Amniotic epithelial cell (primary cell): ENCODE measurements at places on chromosomes 5 and 9.

GRCh38 chr5:148491015-148491792, 107.4 kb downstream of the FBXO38 start:
- DNase-seq = no peak

DNA sequence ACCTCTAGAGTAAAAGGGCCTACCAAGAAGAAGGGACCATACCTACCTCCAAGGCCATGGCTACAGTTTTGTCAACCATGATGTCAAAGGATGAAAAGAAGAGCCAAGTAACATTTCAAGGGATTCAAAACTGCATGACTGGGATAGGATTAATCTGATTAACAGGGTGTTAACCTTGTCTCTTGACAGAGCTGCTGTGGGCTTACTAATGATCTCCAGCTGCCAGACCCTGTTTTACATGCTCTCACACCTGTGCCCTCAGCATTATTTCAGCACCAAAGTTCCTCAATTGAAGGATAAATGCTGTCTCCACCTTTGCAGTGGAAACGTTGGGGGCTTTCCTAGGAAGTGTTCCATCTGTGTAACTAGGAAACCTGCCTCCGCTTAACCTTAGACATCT, 78.3 kb downstream of the DMAC1 start:
- DNase-seq = no peak

- no peak for DNase-seq
Observed at GRCh38 chr9:115815786-115816185, 337.8 kb upstream of the PAPPA start.

GRCh38 chr9:105168870-105169319, 75.6 kb upstream of the SLC44A1 start:
- DNase-seq = no peak

GRCh38 chr5:54717870-54718269, 200.3 kb downstream of the SNX18 start:
- DNase-seq = no peak

DNA sequence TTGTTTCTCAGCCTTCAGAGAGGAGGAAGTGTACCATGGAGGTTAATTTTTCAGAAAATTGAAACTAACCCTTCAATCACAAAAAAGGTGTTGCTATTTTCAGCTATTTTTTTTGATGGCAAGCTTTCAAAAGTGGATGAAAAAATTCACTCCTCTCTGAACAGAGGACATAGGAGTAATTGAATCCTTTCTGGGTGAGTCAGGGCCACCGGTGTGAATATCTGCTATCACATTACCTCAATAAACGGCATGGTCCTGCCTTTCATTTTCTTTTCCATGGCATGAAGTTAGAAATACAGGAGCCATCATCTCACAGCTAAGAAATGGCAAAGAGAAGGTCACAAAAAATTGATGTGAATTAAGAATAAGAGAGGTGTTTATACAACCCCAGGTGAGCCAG, 90.2 kb upstream of the CCDC112 start:
- no peak for DNase-seq

GRCh38 chr9:94084314-94084713, at the start of gene PTPDC1:
Gene PTPDC1, plus strand, starts transcription at chr9:94084464. Its CDS starts 67 bp downstream, at chr9:94084531.
- DNase-seq = peak; percentile 73

DNA sequence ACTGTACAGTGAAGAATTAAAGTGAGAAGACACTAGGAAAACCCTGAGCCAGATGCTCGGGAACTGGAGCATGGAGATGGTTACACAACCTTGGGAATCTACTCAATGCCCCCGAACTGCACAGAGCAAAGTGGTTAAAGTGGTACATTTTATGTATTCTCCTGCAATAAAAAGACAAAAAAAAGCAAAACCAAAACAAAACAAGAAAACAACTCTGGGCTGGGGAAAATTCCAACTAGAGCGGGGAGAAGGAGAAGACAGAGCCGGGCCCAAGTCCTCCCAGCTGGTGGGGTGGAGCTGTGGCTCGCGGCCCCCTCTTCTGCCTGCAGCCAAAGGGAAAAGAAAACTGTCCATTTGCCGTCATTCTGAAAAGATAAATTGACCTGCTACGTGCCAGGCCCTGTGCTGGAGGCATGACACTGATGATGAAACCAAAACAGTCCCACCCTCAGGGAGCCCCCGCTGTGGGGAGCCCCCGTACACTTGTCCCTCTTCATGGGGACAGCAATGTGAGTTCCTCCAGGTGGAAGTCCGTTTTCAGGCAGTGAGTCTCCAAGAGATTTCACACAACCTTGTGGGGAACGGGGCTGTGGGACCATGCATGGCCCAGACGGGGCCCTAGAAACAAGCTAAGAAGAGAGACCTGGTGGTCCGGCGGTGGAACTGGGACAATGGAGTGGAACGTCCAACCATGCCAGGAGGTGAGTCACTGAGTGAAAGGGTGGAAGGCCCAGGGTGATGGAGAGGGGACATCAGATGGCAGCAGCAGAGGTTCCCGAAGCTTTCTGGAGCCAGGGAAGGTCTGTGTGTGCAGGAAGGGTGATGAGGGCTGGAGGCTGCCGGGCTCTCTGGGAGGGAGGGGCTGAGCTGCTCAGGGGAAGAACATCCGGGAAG, 114.8 kb upstream of the COL5A1 start:
- DNase-seq = peak; percentile 35

GRCh38 chr9:129584136-129584535, 36.8 kb downstream of the C9orf50 start:
- peak; percentile 88 for DNase-seq

GRCh38 chr5:62616615-62617277, 38.1 kb downstream of the LRRC70 start:
- DNase-seq = no peak

GRCh38 chr5:83245037-83245436, 167.7 kb downstream of the XRCC4 start:
- DNase-seq = no peak

- DNase-seq = peak; percentile 77
Observed at GRCh38 chr5:132751444-132751843, 4.2 kb downstream of the CCNI2 start.

GRCh38 chr9:130172858-130173665, 858 bp downstream of the NCS1 start:
- no peak for DNase-seq

- DNase-seq = no peak
Observed at GRCh38 chr5:118279540-118280294, 708.6 kb downstream of the DTWD2 start.

- DNase-seq = no peak
Observed at GRCh38 chr9:123097430-123098095, 64.1 kb downstream of the GPR21 start.

GRCh38 chr5:41637424-41637823, 127.0 kb upstream of the PLCXD3 start:
- peak; percentile 4 for DNase-seq

GRCh38 chr9:2469681-2470221, 151.8 kb upstream of the VLDLR start:
- peak; percentile 18 for DNase-seq

- DNase-seq = no peak
Observed at GRCh38 chr9:91899219-91899563, 50.8 kb downstream of the ROR2 start.

DNA sequence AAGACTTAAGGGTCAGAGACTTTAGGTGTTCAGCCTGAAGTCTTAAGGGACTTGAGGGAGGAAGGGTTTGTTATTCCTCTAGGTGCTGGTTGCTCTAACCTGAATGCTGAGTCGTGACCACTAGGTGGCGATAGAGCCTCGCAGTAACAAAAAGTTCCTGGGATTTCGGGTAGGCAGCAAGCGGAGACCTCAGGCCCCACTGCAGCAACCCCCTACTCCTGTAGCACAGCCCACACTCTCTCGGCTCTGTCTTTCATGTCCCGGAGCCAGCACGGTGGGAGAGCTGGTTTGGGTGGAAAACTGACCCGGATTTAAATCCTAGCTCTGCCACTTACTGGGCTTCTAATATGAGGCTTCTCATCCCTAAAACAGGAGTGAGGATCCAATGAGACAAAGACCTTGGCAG, 100.3 kb upstream of the PANK3 start:
- DNase-seq = peak; percentile 60

- peak; percentile 13 for DNase-seq
Observed at GRCh38 chr5:179974946-179975712, 67.4 kb upstream of the TBC1D9B start.

DNA sequence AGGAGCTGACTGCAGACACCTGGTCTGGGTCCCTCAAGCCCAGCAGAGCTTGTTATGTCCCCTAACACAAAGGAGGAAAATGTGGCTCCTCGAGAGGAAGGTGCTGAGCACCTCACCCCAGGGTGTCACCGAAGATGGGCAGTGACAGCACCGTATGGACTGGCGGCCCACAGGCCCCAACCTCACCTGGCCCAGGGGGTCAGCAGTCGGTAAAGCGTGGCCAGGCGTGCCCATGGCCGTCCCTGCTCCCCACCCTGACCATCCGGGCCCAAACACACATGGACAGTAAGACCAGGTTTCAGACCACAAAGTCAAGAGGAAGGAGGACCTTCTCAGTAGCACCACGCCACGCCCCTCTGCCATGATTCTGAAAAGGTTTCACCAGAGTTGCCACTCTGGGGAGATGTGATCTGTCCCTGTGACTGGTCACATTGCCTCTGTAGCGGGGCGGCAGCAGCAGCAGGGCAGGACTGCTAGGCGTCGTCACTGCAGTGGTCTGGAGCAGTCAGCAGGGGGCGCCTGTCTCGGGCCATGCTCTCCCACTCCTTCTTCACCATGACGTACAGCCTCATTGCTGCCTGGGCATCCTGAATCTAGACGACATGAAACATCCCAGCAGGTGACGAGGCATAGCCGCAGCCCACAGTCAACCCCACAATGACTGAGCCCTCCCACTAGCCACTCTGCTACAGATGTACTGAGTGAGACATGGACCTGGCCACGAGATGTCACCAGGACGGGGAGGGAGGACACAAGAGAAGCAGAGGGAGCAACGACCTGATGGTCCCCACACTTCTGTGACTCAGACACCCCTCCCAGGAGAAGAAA, 11.1 kb downstream of the REXO4 start:
- peak; percentile 65 for DNase-seq

DNA sequence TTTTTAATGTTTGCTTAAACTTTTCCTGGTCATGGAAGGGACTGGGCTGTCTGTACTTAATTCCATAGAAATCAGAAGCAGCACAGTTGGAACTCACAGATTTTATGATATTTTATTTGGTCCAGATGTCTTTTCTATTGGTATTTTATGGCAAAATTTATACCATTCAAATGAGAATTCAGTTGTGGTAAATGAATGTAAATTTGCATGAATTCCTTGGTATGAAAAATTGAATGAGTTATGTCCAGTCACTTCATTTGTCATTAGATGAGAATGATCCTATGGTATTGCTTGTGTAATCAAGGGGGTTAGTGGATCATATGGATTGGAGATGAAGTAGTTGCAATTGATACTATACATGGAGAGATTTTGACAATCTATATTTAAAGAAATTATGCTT, 188.0 kb downstream of the KDM4C start:
- DNase-seq = no peak

DNA sequence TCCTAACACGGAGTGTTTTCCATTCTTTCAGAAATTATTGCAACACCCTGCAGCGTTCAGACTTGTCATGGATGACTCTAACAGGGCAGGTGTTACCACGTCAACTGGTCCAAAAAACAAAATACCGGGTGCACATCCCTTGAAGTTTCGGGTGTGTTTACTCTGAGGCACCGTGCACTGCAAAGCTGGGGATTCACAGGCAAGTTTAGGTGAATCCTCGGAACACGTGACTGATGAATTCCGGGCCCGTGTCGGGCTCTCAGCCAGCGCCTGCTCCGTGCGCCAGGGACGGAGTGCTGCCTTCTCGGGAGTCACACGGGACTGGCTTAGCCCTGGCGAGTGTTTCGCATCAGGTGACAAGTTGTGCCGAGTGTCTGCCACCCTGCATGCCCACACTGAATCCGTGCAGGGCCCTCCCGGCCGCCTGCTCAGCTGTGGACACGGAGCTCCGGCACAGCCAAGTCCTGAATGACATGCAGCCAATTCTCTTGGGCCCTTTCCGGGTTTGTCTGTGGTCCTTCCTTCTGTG, 66.0 kb upstream of the IRX4 start:
- DNase-seq = no peak

- DNase-seq = peak; percentile 48
Observed at GRCh38 chr5:1118738-1119137, 6.9 kb upstream of the SLC12A7 start.

GRCh38 chr9:22169727-22170503, 160.8 kb upstream of the CDKN2B start:
- DNase-seq = peak; percentile 90

DNA sequence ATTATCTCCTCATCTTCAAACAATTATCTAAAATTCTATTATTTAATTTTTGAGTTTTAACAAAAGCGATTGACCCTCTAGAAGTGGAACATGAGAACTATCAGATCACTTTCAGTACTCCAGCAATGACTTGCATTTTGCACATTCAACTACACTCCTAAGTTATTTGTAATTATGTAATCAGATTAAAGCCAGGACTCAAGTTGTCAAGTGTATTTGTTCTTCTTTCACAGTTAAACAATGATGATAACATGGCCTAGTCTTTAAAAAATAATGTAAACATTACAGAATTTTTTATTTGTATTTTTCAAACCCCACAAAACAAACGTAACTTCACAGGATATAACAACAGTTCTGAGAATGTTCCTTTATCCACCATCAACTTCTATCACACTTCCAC, 2148.9 kb upstream of the ACO1 start:
- no peak for DNase-seq

DNA sequence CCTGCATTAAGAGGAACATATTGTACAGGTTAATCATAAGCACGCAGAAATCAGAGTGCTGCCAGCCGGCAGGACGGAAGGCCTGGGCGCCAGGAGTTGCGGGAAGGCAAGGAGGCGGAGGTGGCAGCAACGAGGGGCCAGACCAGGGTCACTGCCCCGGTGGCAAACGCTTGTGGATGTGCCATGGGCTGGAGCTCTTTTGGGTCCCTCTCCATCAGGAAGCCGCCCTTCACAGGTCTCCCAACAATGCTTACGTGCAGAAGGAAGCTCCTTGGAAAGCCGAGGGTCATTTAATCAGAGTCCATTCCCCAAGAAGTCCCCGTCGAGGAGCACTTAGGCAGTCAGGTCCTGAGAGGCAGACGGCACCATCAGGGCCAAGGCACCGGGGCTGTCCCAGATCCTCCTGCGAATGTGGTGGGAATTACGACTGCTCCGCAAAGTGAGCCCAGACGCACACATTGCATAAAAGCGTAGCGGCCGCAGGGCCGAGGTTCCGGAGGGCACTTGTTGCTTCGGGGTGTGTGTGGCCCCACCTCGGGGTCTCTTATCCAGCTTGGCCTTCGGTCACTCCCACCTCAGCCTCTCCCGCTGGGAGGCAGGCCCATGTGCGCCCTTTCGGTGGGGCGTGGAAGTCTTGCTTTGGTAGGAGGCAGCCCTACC, 20.5 kb downstream of the MRPL36 start:
- DNase-seq = no peak

GRCh38 chr5:44543511-44543910, 154.3 kb upstream of the FGF10 start:
- no peak for DNase-seq

- DNase-seq = no peak
Observed at GRCh38 chr5:80034962-80035821, at the start of gene THBS4. Gene THBS4, plus strand, starts transcription at chr5:80035348. Its CDS starts 190 bp downstream, at chr5:80035538.

DNA sequence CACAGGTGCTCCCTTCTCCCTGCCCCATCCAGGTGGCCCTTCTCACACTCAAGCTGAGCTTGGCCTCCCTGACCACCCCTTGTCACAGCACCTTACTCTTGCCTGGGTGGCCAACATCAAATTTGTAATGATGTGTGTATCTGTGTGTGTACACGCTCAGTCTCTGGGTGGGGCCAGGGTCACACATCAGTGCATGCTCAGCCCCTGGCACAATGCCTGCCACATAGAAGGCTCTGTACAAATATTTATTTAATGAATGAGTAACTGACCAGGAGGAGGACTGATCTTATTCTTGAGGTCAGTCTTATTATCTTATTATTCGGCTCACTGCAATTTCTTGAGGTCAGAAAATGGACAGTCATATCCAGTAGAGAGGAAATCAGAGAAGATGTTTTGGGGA, 41.3 kb upstream of the HAND1 start:
- peak; percentile 73 for DNase-seq

GRCh38 chr5:93993161-93993560, 251.8 kb upstream of the POU5F2 start:
- DNase-seq = no peak
